Globus pallidus (tissue), 1 donor: ENCODE measurements at places on chromosomes 6 and 20.

- DNase-seq: no peak
Measured at GRCh38 chr6:106535012-106535411, 94.3 kb downstream of the RTN4IP1 start.

- no peak for DNase-seq
Measured at GRCh38 chr6:32183483-32184083, 470 bp downstream of the AGER start.

- no peak for DNase-seq
Measured at GRCh38 chr6:132084811-132085509, 133.8 kb upstream of the CCN2 start.

GRCh38 chr6:1962201-1962600 lies 283.2 kb downstream of the GMDS start:
- DNase-seq: no peak

GRCh38 chr20:44407402-44408184 lies 52.1 kb downstream of the HNF4A start:
- no peak for DNase-seq

DNA sequence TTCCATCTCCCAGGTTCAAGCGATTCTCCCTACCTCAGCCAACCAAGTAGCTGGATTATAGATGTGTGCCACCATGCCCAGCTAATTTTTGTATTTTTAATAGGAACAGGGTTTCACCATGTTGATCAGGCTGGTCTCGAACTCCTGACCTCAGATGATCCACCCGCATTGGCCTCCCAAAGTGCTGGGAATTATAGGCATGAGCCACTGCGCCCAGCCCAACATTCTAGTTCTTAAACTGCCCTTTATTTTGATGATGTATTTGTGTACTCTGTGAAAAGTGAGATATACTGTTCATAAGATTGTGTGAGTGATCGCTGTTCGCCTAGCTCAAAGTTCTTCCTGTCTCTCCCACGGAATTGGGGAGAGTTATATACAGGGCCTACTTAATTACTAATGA lies 93.1 kb downstream of the HFE start:
- DNase-seq: no peak

GRCh38 chr6:53673162-53673727 lies 7.7 kb upstream of the KLHL31 start:
- DNase-seq: no peak

GRCh38 chr6:65776332-65776731 lies 69.3 kb upstream of the EYS start:
- DNase-seq: no peak

GRCh38 chr6:112780498-112781096 lies 433.5 kb downstream of the RFPL4B start:
- DNase-seq: peak; percentile 86

- DNase-seq: no peak
Measured at GRCh38 chr6:9484091-9484490, 930.8 kb downstream of the TFAP2A start.

DNA sequence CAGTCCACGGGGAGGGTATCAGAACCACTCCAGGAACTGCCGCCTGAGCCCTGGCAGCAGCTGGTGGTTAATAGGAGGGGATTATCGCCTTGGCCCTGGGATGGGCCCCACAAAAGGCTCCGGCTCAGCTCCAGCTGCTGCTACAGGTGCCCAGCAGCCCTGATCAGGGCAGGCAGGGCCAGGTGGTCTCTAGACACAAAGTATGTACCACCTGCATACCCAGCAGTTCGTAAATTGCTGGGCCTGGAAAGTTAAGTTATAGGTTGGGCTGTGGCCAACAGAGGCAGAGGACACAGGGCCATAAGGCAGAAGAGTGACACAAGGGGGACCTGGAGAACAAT lies 35.1 kb downstream of the RRBP1 start:
- DNase-seq: no peak

DNA sequence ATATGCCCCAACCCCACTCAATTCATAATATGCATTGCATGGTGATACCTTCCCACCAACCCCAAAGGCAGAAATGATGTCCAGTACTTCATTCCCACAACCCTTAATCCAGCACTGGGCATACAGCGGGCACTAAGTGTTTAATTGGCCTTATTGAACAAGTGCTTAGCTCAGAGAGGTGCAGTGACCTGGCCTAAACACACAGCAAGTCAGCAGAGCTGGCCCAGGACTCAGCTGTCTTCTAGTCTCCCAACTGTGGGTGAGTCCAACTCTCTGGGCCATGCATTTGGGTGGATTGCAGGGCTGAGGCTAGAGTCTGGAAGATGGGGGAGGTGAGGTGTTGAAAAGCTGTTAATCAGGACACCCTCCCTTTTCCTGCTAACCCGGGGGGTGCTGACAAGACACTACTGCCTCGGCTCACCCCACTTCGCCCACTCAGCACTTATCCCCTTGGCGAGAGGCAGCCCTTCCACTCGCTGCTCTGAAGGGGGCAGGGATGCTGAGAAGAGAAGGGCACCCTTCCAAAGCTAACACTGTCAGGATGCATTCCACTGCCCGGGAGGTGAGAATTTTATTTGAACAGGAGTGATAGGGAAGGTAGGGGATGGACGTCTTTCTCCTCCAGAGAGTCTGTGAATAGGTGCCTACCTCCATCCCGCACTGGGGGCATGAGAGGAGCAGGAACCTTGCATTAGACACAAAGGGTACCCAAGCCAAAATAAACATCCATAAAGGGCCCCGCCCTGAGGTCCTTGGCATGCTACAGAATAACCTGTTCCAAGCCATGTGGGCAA lies 14.2 kb downstream of the KCNK5 start:
- no peak for DNase-seq

DNA sequence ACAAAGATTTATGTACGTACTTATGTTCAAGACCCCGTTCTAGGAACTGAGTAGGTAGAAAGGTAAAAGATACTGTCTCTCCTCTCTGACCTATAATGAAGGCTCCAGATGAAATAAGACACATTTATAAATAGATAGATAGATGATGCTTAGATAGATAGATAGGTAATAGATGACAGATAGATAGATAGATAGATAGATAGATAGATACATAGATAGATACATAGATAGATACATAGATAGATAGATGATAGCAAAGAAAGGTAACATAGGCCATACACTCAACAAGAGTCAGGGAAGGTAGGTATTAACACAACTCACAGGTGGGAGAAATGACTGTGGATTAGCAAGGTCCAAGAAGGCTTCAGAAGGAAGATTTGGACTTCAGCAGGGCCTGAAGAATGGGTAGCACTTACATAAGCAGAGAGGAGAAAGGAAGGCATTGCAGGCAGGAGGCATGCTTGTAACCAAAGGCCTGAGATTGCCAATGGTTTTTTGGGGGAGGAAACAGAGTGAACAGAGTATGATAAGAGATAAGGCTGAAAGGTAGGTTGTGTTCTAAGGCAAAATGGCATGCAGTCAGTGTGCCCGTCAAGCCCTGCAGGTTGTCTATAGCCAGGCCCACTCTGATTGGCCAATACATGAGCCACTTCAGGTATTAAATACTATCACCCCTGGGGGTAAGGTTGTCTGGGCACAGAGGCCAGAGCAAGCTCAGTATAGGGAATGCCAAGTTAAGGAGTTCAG lies 7.7 kb upstream of the MYB start:
- DNase-seq: no peak

- peak; percentile 62 for DNase-seq
Measured at GRCh38 chr6:24855395-24856245, 56.9 kb upstream of the ARMH2 start.

GRCh38 chr6:89323511-89323971 lies 8.4 kb upstream of the GABRR2 start:
- no peak for DNase-seq

- DNase-seq: no peak
Measured at GRCh38 chr6:147106759-147107401, 97.3 kb upstream of the STXBP5 start.

GRCh38 chr20:47054945-47055344 lies 160.3 kb downstream of the EYA2 start:
- DNase-seq: no peak

- no peak for DNase-seq
Measured at GRCh38 chr6:48280035-48280620, 169.1 kb upstream of the PTCHD4 start.

DNA sequence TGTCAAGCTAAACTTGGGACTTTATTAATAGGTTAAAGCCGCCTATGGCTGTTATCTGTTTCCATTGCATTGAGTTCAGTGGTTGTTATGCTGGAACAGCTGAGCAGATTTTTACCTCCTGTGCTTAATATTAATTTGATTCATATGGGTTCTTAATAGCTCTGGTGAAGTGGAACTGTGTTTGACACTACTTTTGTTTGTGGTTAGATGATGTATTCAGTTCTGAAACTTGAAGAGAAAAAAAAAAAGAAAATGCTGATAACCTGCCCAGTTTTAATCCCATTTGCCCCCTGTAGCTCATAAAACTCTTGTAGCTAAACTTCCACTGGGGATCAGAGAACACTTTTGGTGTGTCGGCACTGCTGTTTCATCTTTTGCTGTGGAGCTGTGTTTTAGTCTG lies 117.8 kb downstream of the ZDHHC14 start:
- no peak for DNase-seq

GRCh38 chr6:36613200-36613995 lies 19.2 kb downstream of the SRSF3 start:
- no peak for DNase-seq

GRCh38 chr6:116010386-116010785 lies 50.3 kb downstream of the FRK start:
- no peak for DNase-seq

- DNase-seq: no peak
Measured at GRCh38 chr6:131754088-131754487, 43.3 kb upstream of the CTAGE9 start.

- no peak for DNase-seq
Measured at GRCh38 chr6:89436226-89436625, 3.3 kb downstream of the ANKRD6 start.

- no peak for DNase-seq
Measured at GRCh38 chr20:440636-441035, 21.7 kb downstream of the TBC1D20 start.

- no peak for DNase-seq
Measured at GRCh38 chr20:23043376-23043775, 6.1 kb downstream of the THBD start.

DNA sequence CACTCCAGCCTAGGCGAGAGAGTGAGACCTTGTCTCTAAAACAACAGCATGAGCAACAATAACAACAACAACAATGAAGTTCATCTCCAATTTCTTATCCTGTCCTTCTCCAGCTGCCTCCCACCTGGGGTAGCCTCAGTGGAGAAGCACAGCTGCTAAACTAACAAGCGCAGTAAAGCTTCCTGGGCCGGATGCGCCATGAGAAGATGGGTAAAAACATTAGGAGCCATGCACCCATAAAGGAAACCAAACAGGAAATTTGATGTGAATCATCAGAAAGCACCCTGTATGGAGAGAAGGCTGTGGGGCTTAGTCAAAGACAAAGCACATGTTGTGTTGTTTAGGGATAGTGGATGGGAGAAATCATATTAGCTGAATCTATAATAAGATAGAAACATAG lies 61.1 kb upstream of the CCN6 start:
- DNase-seq: no peak

DNA sequence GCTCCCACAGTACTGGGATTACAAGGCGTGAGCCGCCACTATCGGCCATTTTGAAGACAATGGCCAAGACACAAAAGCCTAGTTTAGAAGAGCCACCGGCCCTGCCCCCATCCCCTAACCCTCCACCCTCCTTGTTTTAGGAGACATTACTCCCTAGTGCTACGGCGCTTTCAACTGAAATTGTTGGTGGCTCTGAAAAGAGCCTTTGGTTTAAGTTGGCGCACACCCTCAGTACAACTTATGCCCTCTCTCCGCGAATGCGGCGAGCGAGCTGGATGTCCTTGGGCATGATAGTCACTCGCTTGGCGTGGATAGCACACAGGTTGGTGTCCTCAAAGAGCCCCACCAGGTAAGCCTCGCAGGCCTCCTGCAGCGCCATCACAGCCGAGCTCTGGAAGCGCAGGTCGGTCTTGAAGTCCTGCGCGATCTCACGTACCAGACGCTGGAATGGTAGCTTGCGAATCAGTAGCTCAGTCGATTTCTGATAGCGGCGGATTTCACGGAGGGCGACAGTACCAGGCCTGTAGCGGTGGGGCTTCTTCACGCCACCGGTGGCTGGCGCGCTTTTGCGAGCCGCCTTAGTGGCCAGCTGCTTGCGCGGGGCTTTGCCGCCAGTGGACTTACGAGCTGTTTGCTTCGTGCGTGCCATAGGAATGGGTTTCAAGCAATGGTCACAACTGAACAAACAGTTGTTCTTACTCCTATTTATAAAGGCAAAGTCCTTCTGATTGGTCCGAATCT lies 114.9 kb upstream of the BTN3A2 start:
- peak; percentile 16 for DNase-seq

- DNase-seq: peak; percentile 38
Measured at GRCh38 chr6:149079911-149080491, 237.5 kb upstream of the TAB2 start.

- no peak for DNase-seq
Measured at GRCh38 chr6:153476243-153476642, 345.2 kb upstream of the RGS17 start.

- DNase-seq: peak; percentile 44
Measured at GRCh38 chr6:20056350-20056992, 155.8 kb downstream of the MBOAT1 start.

DNA sequence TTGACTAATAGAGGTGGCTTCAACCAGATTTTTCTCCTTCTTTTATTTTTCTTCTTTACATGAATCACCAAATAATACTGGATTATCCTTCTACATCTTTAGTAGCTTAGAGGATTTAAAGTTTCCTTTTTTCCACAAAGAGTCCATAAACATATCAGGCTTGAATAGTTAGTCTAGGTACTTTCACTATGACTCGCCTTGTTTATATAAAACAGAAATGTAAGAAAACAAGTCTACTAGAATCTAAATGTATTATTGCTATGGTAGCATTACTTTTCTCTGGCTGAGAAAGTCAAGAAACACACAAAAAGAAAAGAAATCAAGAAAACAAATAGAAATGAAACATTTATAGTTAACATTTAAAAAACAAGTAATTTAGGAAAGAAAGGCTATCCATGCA lies 215.2 kb downstream of the PTPRK start:
- DNase-seq: no peak

DNA sequence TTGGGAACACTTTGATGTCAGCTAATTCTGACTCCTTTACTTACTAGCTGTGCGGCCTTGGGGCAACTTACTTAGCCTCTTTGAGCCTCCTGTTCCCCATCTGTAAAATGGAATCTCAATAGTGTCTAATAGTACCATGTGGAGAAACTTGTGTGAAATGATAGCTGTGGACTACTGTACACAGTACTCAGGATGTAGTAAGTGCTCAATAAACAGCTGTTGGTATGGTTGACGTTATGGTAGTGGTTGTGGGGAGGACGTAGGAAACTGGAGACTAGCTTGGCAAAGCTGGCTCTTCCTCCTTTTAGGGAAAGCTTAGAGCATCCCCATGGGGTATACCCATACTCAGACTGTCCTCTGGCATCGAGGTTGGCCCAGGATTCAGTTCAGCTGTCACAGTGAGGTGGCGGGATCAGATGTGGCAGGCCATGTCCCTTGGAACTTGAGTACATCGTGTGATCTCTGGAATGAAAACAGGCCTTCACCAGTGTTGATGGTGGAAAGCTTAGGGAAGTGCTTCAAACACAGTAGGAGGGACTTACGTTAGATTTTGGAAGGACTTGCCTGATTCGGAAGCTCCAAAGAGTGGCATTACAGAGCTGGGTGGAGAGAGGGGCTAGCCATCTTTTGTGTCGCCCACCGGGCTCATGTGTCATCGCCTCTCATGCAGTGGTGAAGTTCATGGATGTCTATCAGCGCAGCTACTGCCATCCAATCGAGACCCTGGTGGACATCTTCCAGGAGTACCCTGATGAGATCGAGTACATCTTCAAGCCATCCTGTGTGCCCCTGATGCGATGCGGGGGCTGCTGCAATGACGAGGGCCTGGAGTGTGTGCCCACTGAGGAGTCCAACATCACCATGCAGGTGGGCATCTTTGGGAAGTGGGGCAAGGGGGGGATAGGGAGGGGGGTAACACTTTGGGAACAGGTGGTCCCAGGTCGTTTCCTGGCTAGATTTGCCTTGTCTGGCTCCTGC lies 7.1 kb downstream of the VEGFA start:
- DNase-seq: no peak
